ENCODE measurements at places on chromosomes 16 and 17.

DNA sequence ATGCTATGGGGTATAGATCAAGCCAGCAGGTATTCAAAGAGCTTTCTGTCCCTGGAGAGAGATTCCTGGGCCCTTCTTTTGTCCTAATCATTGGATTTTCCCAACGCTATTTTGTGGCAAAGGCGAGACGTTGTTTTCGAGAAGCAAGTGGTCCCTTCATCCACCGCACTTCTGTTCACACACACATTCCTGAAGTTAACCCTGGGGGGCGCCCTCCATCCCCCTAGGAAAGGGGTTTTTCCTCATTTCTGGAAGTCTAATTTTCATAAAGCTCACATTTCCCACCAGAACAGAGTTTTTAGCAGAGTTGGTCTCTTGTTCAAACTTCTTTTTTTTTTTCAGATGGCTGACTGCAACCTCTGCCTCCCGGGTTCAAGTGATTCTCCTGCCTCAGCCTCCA is 11.9 kb downstream of the SCGB1C2 start:
- no peak for DNase-seq

DNA sequence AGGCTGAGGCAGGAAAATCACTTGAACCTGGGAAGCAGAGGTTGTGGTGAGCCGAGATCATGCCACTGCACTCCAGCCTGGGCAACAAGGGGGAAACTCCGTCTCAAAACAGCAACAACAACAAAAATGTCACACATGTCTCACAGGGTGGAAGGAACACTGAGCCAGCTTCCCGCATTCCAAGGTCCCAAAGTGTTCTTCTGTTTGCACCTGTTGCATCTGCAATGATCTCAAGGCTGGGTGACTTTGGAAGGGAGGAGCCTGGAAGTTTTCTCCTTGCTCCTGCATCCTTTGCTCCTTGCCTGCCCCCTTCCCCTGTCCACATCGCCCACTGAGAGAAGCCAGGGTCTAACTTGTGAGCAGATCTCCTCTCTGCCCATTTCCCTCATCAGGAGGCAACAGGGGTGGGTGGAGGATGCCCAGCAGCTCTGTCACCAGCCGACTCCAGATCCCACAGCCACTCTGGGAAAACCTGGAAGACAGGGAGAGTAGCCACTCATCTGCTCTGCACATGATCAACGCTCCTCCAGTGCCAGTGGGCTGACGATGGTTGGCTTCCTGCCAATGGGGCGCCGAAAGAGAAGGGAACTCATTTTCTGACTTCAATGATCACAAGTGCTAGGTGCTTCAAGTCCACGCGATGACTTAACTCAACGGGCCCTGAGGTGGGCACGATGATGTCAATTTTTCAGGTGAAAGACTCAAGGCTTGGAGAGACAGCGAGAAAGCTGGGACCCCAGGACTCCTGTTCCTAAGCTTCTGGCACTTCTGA is 12.6 kb downstream of the CHST6 start:
- no peak for DNase-seq

GRCh38 chr17:43210576-43210975 is 1.1 kb upstream of the TMEM106A start:
- no peak for DNase-seq

- DNase-seq: no peak
Observed at GRCh38 chr17:55381017-55381770, 40.4 kb downstream of the MMD start.

DNA sequence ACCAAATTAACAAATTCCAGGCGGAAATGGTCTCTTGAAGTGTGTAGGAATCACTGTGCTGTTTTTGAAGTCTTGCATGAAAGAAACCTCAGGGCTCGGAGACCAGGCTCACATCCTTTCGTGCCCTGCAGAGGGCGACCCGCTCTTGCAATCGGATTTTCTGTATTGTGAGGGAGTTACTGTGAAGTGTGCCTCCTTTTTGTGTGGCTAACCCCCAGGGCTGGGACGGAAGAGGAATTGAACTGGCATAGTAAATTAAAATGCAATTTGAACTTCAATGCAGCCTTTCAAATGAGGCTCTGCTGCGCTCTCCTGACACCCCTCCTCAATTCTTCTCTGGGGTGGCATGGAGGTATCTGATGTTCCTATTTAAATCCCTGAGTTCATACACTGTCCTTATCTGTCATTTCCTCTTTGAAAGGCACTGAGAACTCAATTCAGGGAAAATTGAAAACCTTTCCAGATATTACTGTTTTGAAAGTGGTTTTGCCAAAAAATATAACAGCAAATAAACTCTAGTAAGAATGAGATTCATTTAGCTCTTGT is 51.5 kb upstream of the MGAT5B start:
- no peak for DNase-seq

DNA sequence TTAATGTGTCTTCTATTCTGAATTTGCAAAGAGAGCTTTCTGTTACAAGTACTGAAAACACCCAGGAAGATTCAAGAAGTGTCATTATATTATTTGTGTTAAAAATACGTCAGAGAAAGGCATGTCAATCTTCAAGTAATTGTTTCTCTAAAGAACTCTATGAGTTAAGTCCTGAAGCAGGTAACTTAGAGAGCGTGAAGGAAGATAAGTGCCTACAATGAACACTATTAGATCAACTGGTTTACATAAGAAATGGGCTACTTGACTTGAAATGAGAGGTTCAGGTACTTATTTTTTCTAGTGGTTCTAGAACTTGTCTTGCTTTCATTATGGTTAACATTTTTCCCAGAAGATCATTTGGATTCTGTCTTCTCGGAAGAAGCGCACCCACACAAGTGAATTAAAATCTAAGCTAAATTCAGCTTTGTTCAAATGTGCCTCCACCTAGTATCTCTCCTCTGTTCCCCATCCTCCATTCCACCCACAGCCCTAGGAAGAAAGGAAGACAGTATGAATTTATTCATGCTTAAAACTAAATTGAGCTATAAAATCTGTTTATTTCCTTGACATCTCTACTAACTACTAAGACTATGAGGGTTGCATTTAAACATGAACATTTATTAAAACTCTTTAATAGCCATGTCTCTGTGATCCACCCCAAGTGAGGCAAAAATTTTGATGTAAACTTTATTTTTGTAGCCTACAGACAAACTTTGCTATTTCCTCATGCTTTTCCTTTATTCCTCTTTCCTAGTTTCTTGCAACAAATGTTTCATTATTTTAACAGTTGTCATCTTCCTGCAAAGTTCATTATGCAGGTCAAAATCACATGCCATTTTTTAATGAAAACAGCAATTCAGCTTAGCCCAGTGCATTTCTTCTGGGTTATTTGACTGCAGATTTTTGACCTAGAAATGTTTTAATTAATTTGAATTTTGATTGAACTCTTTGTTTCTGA is 206.8 kb downstream of the KCNJ2 start:
- no peak for DNase-seq
